Epithelial cell of prostate (primary cell): ENCODE measurements at places on chromosomes 11 and 22.

DNA sequence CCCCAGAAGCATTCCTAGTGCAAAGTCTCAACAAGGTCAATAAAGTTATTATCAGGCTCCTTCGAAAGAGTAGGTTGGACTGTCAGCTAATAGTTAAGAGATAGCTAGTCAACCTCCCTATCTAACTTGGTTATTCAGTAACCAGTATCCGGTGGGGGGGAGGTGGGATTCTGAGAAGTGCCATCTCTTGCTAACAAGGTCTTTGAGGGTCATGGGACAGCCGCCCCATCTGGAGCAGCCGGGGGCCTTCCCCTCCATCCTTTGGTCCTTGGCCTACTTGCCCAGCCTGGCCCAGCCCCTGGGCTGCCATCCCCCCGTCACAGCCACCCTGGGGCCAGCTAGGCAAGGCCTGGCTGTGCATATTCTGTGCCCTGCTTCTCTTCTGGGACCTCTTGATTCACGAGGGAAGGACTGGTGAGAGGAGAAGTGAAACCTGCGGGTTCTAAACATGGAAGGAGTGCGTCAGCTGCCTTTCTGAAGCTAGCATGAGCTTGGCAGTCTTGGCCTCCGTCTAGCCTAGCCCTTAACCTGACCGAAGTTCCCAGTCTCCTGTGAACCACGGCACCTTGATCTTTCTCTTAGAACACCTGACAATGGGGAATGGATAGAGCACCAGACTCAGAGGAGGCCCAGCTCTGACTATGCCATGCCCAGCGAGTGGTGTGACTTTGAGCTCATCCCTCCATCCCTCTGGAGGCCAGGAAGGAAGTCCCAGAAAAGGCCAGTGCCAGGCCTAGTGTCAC lies 9.3 kb downstream of the SLC37A2 start:
- DNase-seq: no peak

DNA sequence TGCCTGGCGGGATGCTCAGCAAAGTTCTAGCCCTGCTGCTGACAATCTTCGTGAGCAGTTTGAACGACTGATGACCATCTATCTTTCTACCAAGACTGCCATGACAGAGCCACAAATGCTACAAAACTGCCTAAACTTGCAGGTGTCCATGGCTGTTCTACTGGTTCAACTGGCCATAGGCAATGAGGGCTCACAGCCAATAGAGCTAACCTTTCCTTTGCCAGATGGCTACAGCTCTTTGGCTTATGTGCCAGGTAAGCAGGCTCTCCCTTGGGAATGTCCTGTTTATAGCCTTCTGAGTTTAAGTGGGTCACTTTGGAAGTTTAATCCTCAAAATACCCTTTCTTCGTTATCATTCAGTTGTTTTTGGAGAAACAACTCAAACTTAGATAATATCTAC lies 20.1 kb downstream of the UBE4A start:
- DNase-seq: no peak

DNA sequence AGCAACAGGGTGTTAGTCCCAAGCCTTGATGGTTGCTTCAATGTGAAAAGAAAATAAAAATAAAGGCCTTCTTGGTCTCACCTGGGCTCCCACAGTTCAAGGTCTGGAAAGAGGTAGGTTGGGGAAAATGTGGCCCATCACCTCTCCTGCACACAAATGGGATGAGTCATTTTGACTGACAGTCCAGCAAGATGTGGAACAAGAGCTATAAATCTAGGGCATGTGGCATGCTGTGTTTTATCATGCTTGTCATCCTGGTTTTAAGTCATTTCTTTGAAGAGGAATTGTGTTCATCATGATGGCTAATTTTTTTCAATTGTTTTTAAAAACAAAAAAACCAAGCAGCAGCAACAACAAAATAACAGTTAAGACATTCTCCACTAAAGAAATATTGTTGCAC lies 503.7 kb downstream of the NTM start:
- DNase-seq: no peak

DNA sequence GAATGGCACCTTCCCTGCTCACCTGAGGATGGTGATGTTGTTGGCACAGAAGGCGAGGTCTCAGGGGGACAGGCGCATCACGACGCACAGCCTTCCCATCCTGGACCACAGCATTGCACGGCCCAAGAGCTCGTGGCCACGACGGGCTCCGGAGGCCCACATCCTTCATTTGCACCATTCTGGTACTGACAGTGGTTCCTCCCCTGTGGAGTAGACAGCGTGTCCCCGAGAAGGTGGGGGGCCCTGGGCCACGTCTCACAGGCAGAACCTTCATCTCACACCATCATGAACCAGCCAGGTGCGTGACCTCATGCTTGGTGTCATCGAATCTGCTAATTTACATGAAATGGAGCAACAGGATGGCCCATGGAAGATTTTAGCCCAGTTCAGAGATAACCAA lies 180.0 kb downstream of the CTTN start:
- DNase-seq: no peak

DNA sequence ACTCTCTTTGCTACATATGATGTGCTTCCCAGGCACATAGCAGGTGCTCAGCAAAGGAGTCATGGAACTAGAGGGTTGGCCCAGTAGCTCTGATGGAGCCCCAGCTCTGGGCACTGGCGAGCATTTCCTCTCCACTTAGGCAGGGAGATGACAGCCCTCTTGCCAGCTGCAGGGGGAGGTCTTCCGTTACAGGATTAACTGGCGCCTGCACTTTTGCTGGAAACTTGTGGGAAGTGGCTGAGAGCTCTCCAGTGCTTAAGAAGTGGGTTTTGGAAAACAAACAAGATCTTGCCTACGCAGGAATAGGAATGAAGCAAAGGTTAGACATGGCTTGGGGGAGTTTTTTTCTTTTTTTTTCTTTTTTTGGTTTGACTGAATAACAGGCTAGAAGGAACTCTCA lies 75.5 kb downstream of the MICAL2 start:
- DNase-seq: no peak

DNA sequence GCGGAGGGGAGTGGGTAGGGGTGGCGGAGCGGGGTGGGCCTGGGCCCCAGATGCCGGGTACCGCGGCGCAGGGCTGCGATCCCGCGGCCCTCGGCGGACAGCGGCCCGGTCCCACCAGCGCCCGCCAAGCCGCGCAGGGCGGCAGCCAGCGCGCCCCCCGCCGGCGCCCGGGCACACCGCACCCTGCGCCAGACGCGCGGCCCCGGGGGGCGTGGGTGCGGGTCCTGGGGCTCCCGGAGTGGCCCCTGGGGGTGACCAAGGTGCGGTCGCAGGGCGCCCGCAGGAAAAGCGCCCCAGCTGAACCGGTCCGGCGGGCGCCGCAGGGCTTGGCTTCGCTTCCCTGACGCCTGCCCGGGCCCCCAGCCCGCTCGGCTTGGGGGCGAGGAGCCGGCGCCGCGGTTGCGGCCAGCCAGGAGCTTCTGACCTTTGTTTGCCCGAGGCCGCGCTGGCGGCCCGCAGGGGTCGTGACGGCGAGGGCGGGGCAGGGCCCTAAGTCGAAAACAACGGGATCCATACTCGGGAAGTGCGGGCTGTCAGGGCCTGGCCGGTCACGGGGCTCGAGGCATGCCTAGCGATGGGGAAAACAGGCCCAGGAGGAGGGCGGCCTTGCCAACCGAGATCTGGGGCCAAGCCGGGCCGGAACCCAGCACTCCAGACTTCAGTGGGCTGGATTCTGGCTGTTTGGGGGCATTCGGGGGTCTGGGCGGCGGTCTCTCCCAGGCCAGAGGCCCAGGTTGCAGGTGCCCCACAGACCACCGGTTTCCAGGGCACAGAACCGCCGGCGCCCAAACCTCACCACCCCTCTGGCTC lies 581 bp upstream of the AP5B1 start:
- no peak for DNase-seq

DNA sequence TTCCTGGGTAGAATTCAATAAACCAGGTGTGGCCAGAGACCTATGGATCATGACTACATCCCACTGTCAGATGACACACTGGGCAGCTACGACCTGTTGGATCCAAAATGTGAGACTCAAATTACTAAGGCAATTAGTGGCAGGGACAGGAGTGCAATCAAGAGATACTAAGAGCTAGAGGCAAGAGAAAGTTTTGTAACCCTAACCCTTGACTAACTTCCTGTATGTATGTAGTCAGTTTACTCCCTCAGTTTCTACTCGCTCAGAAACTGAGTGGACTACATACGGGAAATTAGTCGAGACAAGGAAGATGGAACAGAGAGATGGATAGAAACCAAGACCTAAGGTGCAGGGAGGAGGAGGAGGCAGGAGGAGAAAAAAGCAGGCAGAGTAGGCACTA lies 2.7 kb downstream of the CYB5R2 start:
- no peak for DNase-seq

- DNase-seq: no peak
Measured at GRCh38 chr11:127485541-127485940, 485.0 kb upstream of the KIRREL3 start.

DNA sequence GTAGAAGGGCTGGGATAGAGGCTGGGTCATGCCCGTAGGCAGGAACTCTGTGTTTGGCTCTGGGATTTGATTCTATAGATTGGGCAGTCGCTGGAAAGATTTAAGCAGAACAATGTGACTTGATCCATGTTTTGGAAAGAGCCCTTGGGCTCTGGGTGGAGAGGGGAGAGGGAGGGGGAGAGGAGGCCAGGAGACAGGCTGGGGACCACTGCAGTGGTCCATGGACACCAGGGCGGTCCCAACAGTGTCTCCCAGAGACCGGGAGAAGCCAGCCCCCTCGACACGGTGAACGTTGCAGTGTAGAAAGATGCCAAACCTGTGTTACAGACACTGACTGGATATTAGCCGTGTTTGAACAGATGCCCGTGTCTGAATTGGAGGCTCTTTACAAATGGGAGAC lies 19.5 kb downstream of the PVALB start:
- DNase-seq: no peak

DNA sequence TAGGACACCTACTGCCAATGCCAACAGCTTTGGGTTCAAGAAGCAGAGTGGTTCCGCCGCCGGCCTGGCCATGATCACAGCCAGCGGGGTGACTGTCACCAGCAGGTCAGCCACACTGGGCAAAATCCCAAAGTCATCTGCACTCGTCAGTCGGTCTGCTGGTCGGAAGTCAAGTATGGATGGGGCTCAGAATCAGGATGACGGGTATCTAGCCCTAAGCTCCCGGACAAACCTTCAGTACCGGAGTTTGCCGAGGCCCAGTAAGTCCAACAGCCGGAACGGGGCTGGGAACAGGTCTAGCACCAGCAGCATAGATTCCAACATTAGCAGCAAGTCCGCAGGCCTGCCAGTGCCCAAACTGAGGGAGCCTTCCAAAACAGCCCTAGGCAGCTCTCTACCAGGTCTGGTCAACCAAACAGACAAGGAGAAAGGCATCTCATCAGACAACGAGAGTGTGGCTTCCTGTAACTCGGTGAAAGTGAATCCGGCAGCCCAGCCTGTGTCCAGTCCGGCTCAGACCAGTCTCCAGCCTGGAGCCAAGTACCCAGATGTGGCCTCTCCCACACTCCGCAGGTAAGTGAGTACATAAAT lies 115.1 kb downstream of the DBX1 start:
- DNase-seq: no peak

GRCh38 chr22:47460861-47461260 lies 698.4 kb downstream of the TBC1D22A start:
- DNase-seq: no peak

DNA sequence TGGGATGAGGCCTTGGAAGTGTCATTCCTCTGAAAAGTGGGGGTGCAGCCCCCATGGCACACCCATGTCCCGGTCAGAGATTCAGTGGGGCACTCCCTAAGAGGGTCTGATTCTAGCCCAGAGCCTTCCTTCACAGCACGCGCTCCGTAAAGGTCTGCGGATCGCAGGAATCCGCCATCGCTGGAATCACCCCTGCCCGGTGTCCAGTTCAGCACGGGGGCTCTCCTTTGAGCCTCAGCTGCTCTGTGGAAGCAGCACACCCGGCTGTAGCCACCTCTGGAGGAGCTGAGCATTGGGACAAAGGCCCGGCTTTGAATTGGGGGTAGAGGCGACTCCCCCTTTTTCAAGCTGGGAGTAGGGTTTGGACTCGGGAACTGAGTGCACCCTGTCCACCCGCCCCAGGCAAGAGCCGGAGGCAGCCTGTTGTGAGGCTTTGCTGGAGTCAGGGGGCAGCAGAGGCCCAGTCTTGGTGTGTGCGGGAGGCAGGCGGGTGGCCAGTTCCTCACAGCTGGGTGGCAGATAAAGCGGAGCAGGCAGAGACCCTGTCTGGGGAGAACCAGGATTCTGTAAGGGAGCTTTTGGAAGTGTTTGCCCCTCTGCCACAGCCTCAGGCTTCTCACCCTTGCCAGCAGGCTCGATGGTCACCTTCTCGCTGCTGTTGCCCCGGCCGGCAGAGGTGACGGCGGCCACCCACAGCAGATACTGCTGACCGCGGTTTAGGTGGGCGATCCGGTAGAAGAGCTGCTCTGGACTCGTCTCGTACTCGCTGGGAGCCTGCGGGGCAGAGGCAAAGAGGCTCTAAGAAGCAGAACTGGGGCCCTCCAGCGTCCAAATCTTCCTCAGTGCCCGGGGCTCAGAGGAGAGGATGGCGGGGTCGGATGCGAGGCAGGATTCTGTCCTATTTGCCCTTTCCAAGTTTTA lies 115.9 kb downstream of the CEP164 start:
- no peak for DNase-seq

DNA sequence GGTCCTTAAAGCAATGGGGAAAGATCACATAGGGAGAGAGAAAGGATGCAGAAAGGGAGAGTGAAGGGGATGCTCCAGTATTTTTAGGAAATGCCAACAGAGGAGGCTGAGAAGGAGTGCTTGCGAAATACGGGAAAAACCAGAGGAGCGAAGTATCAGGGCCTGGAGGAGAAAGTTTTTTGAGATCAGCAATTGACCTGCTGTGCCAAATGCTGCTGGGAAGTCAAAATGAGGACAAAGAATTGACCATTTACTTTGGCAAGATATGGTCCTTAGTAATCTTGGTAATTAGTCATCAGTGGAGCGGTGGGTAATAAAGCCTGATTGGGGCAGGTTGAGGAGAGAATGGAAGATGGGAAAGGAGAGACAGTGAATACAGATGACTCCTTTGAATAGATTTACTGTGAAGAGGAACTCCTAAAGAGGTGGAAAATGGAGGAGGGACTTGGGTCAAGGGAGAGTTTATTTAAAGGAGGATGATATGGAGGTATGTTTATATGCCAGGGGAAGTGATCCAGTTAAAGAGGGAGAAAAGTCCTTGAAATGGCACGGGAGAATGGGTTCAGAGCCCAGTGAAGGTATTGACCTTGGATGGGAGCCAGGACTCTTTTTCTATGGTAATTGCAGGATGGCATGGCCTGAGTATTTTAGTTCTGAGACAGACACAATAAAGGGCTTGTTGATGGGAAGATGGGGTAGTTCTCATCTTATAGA lies 111.5 kb downstream of the PKNOX2 start:
- no peak for DNase-seq

DNA sequence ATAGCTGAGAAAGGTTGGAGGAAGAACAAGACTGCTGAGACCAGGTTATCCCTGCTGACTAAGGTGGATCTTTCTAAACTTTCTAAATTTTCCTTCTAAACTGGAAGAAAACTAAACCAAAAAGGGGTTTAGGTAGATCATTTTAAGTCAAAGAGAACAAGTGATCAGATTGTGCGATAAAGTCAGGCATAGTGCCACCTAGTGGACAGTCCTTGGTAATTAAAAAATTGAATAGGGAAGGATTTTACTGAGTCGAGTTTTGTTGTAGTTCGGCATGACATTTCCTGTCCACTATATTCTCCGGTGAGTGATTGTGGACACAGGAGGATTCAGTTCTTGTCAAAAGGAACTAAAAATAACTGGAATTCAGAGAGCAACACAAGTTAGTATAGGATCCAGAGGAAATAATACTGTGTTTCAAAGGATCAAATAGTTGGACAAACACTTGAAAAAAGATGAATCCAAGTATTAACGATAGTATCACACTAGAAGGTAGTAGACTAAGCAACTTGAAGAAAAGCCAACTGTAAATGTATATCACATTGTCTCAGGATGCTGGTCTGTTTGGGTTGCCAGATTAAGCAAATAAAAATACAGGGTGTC lies 1236.4 kb downstream of the FAM181B start:
- DNase-seq: no peak
